Calu3 (cell line): ENCODE measurements at places on chromosomes 3 and 15.
A peak's percentile ranks its signal among the peaks of the same experiment; 100 is the strongest.

GRCh38 chr3:101803173-101803782, 24.3 kb downstream of the NXPE3 start:
- peak; percentile 41 for DNase-seq

DNA sequence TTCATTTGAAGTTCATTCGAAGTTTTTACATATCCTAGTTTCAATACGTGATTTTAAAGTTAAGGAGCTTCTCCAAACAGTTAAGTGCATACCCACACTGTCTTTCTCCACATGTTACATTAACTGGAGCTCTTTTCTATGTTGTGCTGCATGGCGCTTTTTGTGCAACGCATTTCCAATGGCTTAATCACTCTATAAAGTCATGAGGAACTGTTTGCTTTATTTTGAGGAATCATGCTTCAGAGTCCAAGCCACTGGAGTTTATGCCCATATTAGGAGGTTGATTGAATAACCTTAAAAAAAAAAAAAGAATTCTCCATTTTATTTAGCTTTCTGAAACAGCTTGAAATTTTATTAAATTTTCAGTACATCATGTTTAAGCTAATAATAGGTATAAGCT, 109.4 kb upstream of the MBNL1 start:
- DNase-seq, result no peak

GRCh38 chr3:13780432-13781176, 99.3 kb downstream of the WNT7A start:
- no peak for DNase-seq

GRCh38 chr3:13057282-13058040, 15.8 kb downstream of the IQSEC1 start:
- DNase-seq, result no peak

DNA sequence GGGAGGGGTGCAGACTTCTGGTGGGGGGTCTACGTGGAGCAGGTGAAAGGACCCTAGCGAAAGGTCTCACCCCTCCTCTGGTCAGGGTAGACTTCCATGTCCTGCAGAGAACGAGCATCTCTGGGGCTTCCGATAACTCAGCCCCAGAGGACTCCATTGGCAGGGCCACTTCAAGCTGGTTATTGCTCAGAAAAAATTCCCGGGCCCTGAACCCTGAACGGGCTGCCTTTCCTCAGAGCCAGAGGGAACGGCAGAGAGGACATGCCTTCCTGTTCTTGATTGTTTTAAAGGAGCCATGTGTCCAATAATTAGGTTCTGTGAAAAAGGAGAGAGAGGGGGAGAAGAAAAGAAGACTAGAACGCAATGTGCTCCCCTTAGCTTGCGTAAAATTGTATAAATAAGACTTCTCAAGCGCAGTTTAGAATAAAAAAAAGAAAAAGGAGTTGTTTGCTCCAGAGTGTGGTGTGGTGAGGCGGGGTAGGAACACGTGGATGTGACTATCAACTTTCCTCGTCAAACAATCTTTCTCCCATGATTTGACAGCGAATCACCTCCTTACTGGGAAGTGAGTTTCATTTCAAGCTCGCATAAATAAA, 193.4 kb upstream of the UBE2E1 start:
- no peak for DNase-seq

GRCh38 chr15:58501636-58502188, 69.9 kb downstream of the LIPC start:
- no peak for DNase-seq

DNA sequence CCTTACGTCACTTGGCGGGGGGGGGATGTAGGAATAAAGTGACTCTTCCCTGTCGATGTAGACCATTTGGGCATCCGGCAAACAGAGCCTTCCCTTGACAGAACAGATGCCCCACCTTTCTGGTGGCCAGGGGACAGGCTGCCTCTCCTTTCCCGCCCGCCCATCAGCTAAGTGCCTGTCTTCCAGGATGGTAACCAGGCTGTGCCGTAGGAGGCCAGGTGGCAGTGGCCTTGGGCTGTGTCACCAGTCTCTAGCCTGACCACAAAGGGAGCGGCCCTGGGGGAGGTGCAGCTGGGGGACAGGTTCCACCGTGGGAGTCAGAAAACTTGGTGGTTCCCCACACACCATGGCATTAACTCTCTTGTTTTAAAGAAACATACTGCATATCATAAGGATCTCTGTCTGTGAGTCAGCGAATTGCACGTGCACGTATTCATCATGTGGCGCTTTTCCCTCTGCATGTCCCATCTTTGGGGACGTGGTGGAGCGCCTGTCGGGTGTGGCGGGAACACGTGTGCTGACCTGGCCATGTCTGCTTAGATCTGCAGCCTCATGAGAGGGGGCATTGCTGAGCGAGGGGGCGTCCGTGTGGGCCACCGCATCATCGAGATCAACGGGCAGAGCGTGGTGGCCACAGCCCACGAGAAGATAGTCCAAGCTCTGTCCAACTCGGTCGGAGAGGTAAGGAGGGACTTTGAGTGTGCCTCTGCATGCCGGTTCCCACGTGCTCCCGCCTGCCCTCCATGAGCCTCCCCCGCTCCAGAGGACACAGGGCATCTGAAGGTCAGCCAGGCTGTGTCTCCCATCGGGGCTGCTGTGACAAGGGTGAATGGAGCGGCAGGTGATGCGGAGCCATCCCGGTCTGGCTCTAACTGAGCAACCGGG, 156.0 kb downstream of the NSMCE3 start:
- no peak for DNase-seq

DNA sequence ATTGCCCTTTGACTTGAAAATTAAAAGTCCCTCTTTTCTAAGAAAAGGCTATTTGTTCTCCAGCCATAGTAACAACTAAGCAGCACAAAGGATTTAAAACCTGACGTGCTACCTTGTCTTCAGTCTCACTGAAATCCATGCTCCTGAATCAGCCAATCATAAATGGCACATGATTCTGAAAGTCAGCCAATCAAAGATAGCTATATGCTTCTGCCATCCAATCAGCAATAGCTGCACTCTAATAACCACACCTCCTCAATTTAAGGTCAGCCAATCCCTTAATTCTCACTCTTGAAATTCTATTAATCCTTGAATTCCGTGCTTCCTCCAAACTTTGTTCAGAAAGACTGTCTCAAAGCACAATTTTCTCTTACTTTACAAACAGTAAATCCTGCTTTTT, 53.5 kb upstream of the ACAN start:
- no peak for DNase-seq

GRCh38 chr15:74611834-74612233, 3.8 kb upstream of the CLK3 start:
- DNase-seq, result no peak

DNA sequence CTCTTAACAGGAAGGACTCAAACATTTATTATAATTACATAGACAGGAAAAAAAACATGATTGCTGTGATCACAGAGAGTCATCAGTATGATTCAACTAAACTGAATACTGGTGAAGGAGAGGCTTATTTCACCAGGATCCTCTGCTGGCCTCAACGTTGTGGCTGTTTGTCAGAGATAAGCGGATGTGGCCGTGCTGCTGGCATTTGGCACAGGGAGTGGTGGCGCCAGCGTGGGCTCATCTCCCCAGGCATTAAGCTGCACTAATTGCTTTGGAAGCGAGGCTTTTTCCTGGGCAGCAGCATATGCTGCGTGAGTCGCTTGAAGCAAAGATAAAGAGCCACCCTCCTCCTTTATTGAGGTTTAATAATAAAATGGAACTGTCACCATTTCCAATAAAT, 306.7 kb downstream of the LRTM1 start:
- no peak for DNase-seq

- DNase-seq, result no peak
Measured at GRCh38 chr15:59521443-59521842, 83.5 kb downstream of the FAM81A start.

- DNase-seq, result peak; percentile 45
Measured at GRCh38 chr3:20023623-20024405, 11.8 kb upstream of the PP2D1 start.

- DNase-seq, result no peak
Measured at GRCh38 chr3:65595222-65596028, 443.3 kb downstream of the MAGI1 start.

DNA sequence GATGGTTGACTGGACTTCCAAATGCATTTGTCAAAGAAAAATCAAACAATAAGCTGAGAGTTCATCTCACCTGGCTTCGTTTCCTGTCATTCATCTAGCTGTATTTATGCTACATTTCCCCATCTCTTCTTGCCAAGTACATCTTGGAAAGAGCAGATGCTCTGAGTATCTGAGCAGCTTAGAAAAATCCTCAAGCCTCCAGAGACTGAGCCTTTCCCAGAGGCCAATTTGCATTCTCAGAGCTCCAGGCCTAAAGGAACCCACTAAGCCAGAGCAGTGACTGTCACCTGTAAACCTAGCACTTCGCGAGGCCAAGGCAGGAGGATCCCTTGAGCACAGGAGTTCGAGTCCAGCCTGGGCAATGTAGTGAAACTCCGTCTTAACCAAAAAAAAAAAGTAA, 100.5 kb downstream of the XXYLT1 start:
- DNase-seq, result no peak

DNA sequence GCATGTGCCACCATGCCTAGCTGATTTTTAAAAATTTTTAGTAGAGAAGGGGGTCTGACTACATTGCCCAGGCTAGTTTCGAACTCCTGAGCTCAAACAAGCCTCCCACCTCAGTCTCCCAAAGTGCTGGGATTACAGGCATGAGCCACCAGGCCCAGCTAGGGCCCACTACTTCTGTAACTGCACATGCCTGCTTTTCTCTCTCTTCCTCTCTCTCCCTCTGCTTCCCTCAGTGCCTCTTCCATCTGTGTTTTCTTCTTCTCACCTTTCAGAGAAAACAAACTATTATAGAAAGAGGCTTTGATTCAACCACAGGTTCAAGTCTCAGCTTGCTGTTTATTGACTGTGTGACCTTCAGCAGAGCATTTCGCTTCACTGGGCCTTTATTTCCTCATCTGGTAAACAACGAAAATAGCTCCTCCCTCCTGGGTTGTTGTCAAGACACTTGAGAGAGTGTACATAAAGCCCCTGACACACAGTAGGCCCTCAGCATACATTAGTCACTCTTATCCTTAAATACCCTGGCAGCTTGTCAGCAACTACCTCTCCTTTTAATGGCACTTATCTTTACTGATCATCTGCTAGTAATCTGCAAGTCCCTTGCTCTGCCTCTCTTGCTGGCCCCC, 10.2 kb downstream of the TADA3 start:
- DNase-seq, result no peak

GRCh38 chr3:42190701-42191442, 75.1 kb downstream of the CCK start:
- peak; percentile 85 for DNase-seq

DNA sequence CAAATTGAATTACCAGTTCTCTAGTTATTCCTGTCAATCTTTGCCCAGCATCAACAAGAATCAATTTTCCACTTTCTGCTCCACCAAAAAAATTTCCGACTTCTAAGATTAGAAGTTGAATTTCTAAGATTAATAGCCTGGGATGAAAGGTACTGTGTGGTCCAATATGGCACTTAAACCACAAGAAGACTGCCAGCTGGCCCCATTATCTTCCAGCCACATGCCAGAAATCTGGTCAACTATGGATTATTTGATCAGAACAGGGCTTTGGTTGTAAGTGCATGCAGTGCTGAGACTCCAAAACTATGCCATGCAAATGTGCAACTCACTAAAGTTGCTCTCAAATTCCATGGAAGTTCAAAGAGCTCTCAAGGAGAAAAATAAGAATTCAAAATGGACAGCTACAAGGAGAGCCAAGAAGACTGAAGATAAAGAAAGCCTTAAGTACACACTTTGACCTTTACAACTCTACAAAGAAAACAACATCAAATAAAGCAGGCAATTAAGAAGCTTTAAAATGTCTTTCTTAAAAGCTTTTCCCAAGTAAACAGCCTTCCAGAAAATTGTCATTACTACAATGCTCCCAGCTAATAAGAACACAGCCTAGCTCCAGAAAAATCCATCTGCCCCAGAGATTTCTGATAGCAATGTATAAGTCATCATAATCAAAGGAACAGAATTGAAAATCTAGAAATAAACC, 64.2 kb downstream of the ST3GAL6 start:
- DNase-seq, result no peak

- peak; percentile 46 for DNase-seq
Measured at GRCh38 chr15:63601026-63601703, 4.0 kb downstream of the FBXL22 start.

DNA sequence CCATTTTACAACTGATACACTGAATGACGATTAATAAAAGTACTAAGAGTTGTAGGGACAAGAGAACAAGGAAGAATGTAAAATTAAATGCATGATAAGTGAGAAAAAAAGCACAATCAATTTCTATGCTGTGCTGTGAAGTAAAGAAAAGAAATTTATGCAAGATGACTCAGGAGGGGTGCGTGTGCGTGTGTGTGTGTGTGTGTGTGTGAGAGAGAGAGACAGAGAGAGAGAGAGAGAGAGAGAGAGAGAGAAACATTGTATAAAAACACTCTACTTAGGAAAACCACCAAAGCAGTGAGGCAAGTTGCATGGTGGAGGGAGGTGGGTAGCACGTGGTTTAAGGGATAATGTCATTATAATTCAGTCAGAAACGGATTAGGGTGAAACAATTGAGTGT, 580.8 kb upstream of the ALCAM start:
- no peak for DNase-seq

DNA sequence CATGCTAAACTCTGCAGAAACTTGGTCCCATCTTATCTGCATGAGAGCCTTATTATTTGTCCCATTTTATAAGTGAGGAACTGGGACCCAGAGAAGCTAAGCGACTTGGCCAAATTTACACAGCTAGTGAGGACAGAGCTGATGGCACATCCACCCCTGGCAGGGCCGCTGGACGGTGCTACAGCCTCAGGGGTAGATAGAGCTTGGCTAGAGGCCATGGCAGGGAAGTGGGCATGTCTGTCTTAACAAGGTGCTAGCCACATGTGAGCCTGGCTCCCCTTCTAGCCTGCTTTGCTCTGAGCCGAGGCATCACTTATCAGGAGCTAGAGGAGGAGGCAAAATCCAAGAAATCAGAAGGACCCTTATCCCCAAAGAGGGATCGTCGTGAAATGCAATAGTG, 36.7 kb upstream of the SYNM start:
- no peak for DNase-seq

DNA sequence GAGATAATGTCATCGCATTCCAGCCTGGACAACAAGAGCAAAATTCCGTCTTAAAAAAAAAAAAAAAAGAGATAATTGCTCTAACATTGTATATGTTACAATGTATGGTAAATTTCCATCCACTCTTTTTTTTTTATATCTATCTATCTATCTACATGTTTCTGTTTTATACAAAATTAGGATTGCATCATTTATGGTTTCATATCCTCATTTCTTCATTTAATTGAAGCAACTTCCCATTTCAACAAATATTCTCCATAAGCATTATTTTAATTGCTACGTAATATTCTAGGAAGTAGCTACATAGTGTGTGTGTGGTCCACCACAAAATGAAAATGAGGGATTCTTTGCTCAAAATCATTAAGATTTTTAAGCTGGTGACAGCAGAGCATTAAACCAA, 18.4 kb downstream of the RBP1 start:
- DNase-seq, result no peak

DNA sequence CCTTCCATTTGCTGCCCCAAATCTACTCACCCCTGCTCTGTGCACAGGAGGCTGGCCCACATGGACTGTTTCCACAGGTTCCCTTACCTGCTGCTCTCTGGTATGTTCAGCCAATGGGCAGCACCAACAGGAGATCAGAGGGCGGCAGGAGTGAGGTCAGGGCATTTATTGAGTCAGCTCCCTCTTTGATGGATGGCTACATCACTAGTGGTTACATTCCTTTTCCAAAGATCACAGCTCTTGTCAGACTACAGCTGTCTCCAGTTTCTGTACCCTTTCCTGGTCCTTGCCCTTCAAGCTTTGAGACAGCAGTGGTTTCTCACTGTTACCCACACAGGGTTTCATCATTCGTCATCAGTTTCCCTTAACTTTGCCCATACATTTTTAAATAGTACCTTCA, 325.1 kb downstream of the SUCLG2 start:
- DNase-seq, result no peak

- no peak for DNase-seq
Measured at GRCh38 chr3:99012051-99012450, 110.6 kb upstream of the DCBLD2 start.

- DNase-seq, result no peak
Measured at GRCh38 chr3:13125092-13126015, 52.1 kb upstream of the IQSEC1 start.
